Fibroblast of the aortic adventitia (primary cell): ENCODE measurements at places on chromosomes 11 and 22. TPM values are rescaled to one million over a fixed set of nuclear protein-coding genes. Genes with fewer than 3 reads are reported as not detected.
A peak's percentile ranks its signal among the peaks of the same experiment; 100 is the strongest.

DLG2 gene
- 3.0 and 5.8 TPM in 2 replicates for total RNA-seq

- DNase-seq, result no peak
These were observed 1.5 kb downstream of the OR5A1 start for GRCh38 chr11:59437770-59438169.

KCNQ1OT1 gene
- 5.5 and 7.3 TPM in 2 replicates for total RNA-seq

NOX4 gene
- 1.4 and 2.5 TPM in 2 replicates for total RNA-seq

DNA sequence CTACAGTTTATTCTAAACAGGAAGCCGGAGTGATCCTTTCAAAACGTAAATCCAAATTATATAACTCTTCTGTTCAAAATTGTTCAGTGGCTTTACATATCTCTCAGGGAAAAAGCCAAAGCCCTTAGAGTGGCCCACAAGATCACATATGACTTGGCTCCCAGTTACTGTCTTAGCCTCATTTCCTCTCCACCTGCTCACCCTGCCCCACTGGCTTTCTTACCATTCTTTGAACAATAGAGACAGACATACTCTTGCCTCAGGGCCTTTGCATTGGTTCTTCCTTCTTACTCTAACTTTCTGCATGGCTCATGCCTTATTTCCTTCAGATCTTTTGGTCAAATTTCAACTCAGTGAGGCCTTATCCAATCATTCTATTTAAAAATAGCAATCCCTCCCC, 52.1 kb downstream of the STIM1 start:
- DNase-seq, result no peak

TUBA8 gene
- total RNA-seq, result 0.72 TPM in 1 of 2 replicates, not detected in the other

DNA sequence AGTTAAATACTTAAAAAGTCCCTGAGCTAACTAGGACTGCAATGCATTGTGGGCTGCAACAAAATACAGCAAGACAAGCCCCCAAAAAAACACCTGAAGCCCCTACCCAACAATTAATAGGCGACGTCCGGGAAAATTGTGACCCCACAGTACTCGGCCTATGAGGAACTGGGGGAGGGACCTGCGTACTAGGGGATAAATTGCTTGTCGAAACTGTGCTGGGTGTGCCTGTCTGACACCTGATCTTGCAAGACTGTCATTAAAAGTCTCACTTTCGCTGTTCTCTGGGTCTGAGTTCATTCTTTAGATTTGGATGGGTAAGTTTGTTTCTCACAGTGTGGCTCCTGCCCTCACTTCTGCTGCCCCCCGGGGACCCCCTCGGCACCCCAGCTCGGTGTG, 15.2 kb downstream of the TANGO2 start:
- DNase-seq, result no peak

DNA sequence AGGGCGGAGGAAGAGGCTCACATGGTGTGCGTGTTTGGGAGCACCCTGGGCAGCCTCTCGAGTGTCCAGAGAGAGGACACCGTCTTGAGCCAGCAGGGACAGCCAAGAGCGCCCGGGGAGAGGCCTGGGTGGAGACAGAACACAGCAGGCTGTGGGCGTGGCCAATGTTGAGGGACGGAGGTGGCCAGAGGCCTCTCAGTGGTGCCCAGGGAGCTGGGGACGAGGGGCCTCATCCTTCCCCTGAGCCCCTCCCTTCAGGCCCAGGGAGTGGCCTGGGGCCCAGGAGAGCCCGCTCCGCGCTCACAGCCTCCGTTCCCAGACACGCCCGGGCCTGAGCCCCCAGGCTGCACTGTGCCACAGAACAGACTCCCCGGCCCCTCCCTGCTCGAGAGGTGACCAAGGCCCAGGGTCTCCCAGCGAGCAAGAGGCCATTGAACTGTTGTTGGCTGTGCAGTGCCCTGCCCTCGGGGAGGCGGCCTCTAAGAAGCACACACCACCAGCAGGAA, 48.4 kb downstream of the CDKN1C start:
- DNase-seq, result peak; percentile 50
